ENCODE measurements at places on chromosomes 6 and 20.

DNA sequence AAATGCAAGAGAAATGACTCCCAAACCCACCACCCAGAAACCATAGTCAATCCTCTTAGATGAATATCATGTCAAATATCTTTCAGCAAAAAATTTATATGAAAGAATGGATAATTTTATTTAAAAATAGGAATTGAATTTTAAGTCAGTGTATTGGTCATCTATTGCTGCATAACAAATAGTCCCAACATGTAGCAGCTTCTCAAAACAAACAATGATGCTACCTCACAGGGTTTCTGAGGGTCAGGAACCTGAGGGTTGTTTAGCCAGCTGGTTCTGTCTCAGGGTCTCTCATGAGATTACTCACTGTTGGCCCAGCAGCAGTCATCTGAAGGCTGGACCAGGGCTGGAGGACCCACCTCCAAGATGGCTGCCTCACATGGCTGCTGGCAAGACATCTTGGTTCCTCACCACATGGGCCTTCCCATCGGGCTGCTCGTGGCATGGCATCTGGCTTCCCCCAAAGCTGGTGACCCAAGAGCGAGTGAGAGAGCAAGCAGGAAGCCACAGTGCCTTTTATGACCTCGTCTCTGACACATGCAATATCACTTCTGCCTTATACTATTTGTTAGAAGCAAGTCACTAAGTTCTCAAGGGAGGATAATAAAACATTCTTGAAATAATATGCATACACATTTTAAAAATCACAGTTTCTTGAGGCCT is 36.3 kb downstream of the BANF2 start:
- DNase-seq, result no peak

- DNase-seq, result no peak
Measured at GRCh38 chr20:14632906-14633305, 295.5 kb upstream of the FLRT3 start.

- DNase-seq, result peak; percentile 70
Measured at GRCh38 chr6:157184202-157185015, 138.9 kb downstream of the TMEM242 start.

DNA sequence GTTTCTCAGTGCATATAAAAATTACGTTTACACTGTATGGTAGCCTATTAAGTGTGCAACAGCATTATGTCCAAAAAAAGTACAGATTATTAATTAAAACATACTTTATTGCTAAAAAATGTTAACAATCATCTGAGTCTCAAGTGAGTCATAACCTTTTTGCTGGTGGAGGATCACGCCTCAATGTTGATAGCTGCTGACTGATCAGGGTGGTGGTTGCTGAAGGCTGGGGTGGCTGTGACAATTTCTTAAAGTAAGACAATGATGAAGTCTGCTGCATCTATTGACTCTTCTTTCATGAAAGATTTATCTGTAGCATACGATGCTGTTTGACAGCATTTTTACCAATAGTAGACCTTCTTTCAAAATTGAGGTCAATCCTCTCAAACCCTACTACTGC is 155.1 kb downstream of the BTBD9 start:
- DNase-seq, result no peak

- DNase-seq, result no peak
Measured at GRCh38 chr6:31586008-31586407, at the start of gene LST1. Gene LST1 (plus strand): TSS chr6:31586277. CDS start chr6:31587300, 1,023 bp downstream.

- no peak for DNase-seq
Measured at GRCh38 chr6:92848901-92849300, 570.5 kb downstream of the EPHA7 start.

- DNase-seq, result no peak
Measured at GRCh38 chr6:41791305-41791704, 3.8 kb downstream of the TOMM6 start.

GRCh38 chr20:25297141-25297905 is 49.4 kb downstream of the PYGB start:
- DNase-seq, result no peak

GRCh38 chr6:33213166-33213988 is 5.1 kb downstream of the RING1 start:
- DNase-seq, result no peak

DNA sequence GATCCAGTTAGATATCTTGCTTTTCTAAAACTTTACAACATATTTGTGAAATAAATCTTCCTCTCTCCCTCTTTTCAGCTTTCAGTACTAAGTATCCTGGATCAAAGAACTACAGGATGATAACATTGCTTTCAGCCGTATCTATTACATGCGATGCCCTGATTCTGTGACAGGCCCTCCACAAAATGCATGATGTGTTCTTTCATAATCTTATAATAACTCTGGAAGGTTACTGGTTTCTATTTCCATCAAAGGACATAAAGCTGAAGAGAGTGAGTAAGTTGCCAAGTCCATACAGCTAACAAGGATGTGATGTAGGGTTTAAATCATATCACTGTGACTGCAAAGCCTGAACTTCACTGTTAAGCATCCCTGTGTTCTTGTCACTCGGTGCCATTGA is 62.9 kb upstream of the ADGRG6 start:
- DNase-seq, result no peak

DNA sequence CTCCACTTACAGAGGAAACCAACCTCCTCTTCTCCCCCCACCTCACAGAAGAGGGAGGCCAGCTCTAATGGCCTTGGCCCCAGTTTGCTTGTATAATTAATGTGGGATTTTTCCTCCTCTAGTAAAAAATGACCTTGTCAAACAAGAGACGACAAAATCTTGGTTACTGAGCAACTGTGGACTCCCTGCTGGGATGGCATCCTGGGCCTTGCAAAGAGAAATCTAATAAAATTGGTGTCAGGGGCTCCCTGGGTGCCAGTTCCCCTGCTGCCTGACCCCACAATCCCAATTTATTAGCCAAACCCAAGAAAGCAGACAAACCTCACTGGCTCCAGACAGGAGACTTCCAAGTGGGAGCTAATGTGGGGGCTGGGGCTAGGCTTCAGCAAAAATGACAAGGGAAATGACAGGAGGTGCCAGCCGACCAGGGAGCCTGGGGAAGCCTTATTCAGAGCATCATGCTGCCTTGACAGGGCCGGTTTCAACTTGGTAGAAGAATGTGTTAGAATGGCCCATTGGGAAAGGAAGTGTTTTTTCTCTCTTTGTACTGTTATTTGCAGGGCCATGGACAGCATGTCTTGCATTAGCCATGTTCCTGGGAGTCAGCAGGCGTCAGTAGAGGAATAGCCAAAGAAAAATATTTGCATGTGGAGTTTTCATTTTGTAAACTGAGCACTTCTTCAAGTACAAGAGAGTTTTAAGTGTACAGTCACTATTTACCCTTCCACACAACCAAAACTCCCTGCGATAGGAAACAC is 816.9 kb downstream of the DHX35 start:
- DNase-seq, result no peak

- no peak for DNase-seq
Measured at GRCh38 chr6:37640786-37641395, 56.8 kb downstream of the MDGA1 start.

DNA sequence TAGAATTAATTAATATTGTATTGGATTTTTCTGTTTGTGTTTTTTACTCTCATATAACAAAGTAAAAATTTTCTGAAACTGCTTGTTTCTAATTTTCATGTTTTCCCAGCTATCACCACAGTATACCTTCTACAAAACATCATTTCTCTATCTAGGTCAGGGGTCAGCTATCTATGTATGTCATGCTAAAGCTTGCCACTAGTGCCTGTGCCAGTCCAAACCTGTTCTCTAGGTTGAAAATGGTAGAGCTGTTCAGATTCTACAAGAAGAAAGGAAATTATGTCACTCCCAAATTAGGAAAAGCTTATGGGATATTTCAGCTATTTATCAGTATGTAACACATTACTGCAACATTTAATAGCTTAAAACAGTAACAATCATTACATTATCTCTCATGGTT is 5.8 kb upstream of the ME1 start:
- DNase-seq, result no peak

- no peak for DNase-seq
Measured at GRCh38 chr6:3937438-3937837, 88.3 kb downstream of the FAM50B start.

GRCh38 chr6:8530785-8531435 is 95.6 kb upstream of the SLC35B3 start:
- no peak for DNase-seq

DNA sequence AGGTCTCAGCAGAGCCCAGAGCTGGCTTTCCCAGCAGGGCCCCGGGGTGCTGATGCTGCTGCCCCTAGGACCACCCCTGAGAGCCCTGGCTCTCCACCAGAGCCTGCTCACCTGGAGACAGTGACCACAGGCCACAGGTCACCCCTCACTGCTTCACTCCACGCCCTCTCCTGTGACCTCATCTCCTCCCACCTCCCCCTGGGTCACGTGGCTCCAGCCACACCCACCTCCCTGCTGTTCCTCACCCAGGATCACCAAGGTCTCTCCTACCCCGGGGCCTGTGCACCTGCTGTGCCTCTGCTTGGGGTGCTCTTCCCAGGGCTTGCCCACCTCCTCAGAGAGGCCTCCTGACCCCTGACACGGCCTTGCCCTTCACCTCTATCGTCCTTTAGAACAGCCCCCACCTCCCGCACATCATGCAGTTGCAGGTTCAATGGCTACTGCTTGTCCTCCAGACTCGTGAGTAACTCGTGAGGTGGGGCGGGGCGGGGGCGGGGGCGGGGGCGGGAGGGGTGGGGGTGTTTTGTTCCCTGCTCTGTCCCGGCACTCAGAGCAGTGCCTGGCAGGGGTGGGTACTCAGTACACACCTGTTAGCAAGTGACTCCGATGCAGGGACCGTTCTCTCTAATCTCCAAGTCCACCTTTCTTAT is 468.0 kb downstream of the PREX1 start:
- DNase-seq, result no peak

DNA sequence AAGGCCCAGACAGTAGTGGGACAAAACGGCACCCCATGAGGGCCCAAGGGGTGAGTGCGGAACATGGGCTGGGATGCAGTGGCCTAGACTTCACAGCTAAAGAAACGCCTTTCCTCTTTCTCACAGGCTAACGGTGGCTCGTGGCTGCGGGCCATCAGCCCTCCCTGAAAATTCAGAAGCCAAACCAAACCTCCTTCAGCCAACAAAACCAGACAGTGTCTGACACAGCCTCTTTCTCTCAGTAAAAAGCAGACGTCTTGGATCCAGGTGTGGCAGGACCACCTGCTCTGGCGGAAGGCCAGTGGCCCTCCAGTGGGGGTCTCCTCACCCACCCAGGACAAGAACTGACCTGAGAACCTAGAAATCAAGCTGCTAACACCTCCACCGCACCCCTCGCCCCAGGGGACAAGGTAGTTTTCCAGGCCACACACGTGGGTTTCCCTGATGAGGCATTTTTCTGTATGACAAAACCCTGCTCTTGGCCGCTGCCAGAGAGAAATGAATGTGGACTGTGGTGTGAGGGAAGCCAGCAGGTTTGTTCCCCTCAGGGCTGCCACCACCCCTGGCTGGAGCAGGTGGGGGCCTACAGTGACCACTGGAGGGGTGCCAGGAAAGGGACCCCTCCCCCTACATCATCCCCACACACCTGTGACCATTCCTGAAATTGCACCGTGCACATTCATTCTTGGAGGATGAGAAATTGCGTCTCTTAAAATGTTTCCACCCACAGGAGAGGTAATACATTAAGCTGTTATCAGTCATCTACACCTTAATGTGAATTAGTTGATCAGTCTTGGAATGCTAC is 76.8 kb upstream of the PIM1 start:
- DNase-seq, result no peak

GRCh38 chr6:111871725-111872400 is 1.4 kb downstream of the FYN start:
- peak; percentile 45 for DNase-seq

- DNase-seq, result no peak
Measured at GRCh38 chr20:62208795-62209755, 11.0 kb downstream of the HRH3 start.

GRCh38 chr20:29756664-29757063 is 1500.8 kb upstream of the DEFB115 start:
- no peak for DNase-seq

DNA sequence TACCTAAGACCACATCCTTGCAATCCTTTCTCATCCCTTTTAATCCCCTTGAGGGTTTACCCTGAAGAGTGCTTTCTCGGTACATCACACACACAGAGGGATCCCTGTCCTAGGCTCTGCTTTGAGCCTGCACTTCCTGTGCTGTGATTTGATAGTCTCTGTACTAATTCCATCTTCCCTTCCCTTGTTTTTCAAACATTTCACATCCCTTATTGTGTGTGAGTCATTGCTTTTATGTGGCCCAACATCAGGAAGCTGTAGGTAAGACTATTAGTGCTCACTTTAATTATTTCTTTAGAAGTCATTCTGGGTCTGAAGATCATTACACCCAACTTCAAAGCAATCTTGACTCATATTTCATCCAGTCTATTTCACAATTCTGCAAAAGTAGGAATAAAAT is 57.2 kb upstream of the ANKEF1 start:
- DNase-seq, result no peak

GRCh38 chr6:130575971-130576370 is 210.2 kb downstream of the TMEM200A start:
- DNase-seq, result peak; percentile 37

GRCh38 chr6:22600059-22600458 is 30.7 kb downstream of the HDGFL1 start:
- DNase-seq, result no peak

GRCh38 chr6:120608826-120609225 is 725.5 kb downstream of the TBC1D32 start:
- DNase-seq, result no peak

DNA sequence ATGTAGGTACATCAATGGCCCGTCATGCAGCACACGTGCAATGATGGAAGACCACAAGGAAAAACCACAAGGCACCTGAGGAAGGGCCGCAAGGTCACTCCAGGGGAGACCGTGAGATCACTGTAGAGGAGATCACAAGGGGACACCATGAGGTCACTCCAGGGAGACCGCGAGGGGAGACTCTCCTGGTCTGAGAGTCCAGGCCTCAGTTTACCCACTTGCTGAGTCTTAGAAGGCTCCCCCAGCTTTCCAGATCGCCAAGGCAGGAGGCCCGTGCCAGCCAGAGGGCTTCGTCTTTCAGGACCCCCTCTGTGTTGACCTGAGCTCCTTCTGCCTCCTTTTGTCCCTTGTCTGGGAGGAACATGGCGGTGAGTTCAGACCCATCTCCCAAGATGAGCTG is 232.2 kb downstream of the ERMARD start:
- DNase-seq, result no peak

GRCh38 chr20:23691675-23692074 is 2.8 kb upstream of the CST4 start:
- DNase-seq, result no peak

GRCh38 chr6:6769466-6769865 is 180.9 kb downstream of the LY86 start:
- DNase-seq, result no peak

DNA sequence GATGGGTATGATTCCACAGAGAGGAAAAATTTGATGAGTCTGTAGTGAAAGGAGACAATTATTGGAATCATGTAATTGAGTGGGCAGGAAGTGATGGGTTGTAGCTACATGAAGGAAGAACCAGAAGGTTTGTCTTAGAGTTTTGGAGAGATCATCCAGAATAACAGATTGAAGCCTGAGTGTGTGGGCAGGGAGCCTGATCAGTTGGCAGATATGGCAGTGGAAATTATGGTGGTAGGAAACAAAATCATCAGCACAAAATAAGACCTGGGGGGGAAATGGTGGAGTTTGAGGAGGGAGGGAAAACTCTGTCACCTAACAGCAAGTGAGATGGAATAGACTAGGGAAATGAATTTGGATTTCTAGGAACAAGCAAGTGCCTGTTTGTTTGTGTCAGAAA is 606.6 kb upstream of the MAP3K7 start:
- DNase-seq, result no peak

GRCh38 chr6:138405816-138406413 is 1.9 kb downstream of the HEBP2 start:
- DNase-seq, result no peak

- DNase-seq, result no peak
Measured at GRCh38 chr20:17044891-17045290, 181.9 kb upstream of the PCSK2 start.
